ENCODE measurements at places on chromosomes 5 and 9.

GRCh38 chr5:111922344-111922743, 165.3 kb upstream of the NREP start:
- no peak for DNase-seq

DNA sequence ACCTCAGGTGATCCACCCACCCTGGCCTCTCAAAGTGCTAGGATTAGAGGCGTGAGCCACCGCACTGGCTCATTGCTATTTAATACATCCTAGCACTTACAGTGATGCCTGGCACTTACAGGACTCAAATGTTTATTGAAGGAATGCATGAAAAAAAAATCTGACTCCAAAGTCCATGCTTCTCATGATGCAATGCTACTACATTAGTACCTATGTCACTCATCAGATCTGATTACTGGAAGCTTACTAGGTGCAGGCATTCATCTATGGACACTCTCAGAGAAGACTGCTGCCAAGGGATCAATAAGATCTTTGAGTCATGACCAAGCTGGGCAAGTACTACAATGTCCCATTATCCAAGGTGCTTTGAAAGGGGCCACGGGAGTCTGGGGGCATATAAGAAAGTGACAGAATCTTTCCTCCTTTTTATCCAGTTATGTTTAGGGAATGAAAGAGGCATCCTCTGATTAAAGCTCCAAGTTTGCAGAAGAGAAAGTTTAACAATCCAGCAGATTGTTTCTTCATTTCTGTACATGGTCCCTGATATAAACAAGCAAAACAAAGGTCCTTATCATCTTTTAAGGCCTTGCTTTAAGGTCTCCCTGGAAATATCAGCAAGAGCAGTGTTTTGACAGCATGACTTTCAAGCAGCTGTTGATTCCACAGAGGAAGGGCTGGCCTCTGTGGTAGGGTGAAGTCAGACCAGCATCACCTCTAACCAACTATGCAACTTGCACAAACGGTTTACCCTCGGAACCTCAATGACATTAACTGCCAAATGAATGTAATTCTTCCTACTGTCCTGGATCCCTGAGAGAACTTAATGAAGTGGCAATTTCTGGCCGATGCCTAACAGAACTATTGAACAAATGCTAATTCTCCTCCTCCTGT, 35.9 kb downstream of the ARPC5L start:
- DNase-seq = no peak

DNA sequence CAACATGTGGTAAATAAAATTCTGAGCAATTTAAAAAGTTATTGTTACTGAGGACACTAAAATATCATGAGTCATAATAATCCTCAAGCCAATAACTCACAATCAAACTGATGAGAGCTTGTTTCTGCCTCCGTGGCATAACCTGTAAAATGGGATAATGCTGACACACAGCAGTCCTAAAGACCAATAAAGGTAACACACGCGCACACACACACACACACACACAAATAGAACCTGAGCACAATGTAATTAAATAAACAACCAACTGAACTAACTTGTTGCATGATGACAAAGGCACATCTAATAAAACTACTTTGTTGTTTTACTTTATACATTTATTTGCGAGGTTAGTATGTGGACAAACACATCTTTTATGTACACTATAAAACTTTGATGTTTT, 358.2 kb downstream of the BNC2 start:
- no peak for DNase-seq

DNA sequence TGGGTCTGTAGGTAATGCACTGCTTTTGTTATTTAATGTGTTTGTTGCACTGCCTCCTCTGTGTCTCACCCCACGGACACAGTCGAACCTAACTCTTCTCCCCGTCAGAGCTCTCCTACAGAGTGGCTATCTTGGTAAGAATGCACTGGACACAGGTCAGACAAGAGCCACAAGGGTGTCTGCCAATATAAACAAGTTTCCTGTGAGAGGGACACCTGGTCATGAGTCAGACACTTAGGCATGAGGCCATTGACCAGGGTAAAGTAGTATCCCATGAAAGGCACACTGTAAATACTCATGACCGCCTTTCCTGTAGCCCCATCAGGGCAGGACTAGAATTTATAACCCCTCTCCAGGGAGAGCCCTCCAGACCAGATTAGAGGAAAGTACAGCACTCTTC, 115.5 kb downstream of the SLC12A2 start:
- no peak for DNase-seq

- no peak for DNase-seq
Measured at GRCh38 chr5:115873392-115873791, 31.7 kb downstream of the AP3S1 start.
